Stimulated activated CD8-positive, alpha-beta memory T cell treated with anti-CD3 and anti-CD28 coated beads, Interleukin-4, amount 100 ng/mL, for 4 hours (primary cell): ENCODE measurements at places on chromosomes 2 and 18.

DNA sequence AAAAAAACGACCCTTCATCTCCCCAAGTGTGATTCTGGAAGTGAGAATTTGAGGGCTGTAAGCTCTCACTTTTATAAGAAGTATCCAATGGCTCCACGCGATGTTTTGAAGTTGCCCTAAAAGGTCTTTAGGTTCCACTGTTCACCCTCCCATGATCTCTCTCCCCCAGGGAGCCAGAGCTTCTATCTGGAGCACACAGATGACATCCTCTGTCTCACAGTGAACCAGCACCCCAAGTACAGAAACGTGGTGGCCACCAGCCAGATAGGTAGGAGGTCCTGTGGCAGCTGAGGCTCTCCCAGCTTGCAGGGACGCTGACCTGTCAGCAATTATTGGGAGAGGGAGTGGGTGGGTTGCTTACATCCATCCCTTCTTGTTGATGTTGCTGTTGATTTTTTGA, 97.8 kb downstream of the RTN4 start:
- no peak for DNase-seq

- no peak for DNase-seq
Observed at GRCh38 chr2:241219856-241220356, 31.4 kb downstream of the ANO7 start.

GRCh38 chr2:95670686-95671085, 78.9 kb downstream of the TRIM43 start:
- no peak for DNase-seq

DNA sequence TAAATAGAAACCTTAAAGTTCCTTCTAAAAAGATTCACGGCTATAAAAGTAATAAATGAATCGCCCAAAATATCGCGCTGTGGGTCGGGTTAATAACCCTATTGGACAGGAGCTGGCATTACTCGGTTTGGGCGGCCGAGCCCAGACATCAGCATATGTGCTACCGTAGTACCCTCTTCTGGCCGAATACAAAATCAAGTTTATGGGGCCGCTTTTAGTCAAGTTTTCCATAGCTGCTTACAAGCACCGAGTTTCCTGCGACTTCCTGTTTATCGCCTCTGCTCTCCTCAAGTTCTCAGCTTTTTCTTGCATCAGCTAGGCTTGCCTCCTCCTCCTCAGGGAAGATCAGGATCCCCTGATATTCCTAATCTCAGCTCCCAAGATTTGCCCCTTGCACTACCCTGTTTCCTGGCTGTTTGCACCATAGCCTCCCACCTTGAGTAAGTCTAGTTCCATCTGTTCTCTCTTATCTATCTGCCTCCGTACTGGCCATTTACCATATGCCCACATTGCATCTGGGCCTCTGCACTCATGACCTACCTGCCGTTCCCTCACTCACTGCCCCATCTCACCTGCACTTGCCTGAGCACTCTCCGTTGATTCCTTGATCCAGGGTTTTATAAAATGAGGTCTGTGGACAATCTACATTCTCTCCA, 56.1 kb downstream of the SLC35F5 start:
- DNase-seq: no peak

- no peak for DNase-seq
Observed at GRCh38 chr2:229083606-229084340, 187.3 kb downstream of the PID1 start.

GRCh38 chr2:83827618-83828017, 631.5 kb downstream of the SUCLG1 start:
- DNase-seq: no peak

- DNase-seq: no peak
Observed at GRCh38 chr2:16478434-16479210, 187.0 kb downstream of the CYRIA start.

- no peak for DNase-seq
Observed at GRCh38 chr18:62878305-62878704, 163.0 kb downstream of the PHLPP1 start.

- no peak for DNase-seq
Observed at GRCh38 chr2:119423811-119424210, 7.8 kb upstream of the TMEM37 start.

DNA sequence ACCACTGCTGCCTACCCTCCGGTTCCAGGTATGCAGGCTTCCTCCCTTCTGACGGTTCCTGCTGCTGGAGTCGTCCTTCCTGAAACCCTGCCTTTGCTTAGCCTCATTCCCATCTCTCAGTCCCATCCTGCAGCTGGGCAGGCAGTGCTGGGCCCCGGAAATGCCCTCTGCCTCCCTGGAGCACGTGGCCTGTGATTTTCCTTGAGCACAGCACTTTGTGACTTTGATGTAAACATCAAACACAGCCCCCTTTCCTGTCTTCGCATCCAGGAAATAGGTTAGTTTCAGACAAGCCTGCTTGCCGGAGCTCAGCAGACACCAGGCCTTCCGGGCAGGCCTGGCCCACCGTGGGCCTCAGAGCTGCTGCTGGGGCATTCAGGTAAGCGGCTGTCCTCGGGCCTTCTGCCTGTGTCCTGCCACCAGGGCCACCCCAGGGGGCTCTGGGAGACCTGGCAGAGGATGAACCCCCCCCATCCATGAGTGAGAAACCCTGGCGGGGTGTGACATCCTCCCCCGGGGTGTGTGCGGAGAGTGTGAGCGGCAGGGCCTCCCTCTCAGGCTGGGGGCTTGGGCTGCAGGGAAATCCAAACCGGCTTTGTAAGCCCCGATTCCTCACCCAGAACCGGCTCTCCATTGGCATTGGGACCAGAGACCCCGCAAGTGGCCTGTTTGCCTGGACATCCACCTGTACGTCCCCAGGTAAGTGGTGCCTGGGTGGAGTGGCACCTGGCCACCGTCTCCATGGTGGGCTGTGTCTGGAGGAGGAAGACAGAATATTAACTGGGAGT, at the start of gene ZAP70:
Gene ZAP70 (plus strand): TSS at position 281 of the 788 bp plus-strand sequence. CDS start 10,461 bp downstream, outside the sequence.
- DNase-seq: peak; percentile 37

DNA sequence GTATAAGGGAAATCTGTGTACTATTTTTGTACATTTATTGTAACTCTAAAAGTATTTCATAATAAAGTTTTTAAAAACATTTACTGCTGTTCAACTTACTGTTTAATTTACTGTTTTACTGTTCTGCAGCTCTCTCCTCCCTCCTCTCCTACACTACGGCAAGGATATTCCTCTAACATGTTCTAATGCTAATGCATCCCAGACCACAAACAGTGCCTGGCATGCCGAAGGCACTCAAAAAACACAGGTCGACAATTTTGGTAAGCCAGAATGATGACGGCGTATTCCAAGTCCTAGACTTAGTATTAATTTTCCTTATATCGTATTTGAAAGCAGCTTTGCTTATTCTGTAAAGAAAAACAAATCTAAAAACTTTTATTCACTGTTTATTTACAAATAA, 13.3 kb downstream of the MGAT4A start:
- DNase-seq: no peak

- no peak for DNase-seq
Observed at GRCh38 chr2:137865954-137866540, 98.2 kb upstream of the HNMT start.

DNA sequence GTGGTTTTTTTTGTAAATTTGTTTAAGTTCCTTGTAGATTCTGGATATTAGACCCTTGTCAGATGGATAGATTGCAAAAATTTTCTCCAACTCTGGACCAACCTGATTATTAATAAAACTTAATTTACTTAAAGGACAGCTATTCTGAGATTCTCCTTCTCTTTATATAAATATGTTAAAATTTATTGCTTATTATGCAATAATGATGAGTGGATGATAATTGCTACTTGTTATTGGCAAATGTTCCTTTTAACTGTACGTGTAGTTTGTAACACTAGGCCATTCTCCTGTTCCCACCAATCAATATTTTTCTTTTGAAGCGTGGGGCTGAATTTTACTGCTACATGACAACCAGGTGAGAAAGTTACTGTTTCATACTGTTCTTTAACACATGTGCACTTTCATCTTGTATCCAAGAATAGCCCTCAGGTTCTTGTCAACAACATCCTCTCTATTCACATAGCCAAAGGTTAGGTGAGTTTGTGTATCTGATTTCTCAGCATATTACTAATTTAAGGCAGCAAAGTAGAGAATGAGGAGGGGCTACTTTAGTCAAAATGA, 16.6 kb upstream of the STK17B start:
- DNase-seq: no peak

GRCh38 chr2:58387701-58388100, 146.6 kb upstream of the FANCL start:
- DNase-seq: no peak

GRCh38 chr18:22211657-22212056, 42.3 kb downstream of the GATA6 start:
- no peak for DNase-seq

GRCh38 chr2:238280083-238280825, 8.2 kb downstream of the PER2 start:
- DNase-seq: no peak

DNA sequence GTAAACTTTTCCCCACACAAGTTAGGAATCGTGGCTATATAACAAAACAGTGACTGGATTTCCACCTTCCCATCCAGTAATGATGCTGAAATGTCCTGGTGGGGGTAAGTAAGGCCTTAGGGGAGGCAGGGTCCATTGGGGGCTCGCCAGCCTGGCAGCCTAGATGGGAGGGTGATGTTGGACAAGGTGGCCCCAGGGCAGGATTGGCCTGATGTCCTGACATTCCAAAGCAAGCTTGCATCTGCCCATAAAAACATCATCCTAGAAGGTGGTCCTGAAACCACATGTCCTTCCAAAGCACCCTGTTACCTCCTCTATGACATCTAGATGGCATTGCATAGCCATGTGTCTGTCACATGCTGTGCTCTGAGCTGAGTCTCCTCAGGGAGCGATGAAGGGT, 54.1 kb upstream of the RAB6C start:
- DNase-seq: no peak

- DNase-seq: no peak
Observed at GRCh38 chr2:19759880-19760279, 141.9 kb downstream of the TTC32 start.

GRCh38 chr18:72742002-72742401, 125.8 kb downstream of the NETO1 start:
- DNase-seq: no peak

- no peak for DNase-seq
Observed at GRCh38 chr2:111617299-111618225, 266.4 kb downstream of the ANAPC1 start.

DNA sequence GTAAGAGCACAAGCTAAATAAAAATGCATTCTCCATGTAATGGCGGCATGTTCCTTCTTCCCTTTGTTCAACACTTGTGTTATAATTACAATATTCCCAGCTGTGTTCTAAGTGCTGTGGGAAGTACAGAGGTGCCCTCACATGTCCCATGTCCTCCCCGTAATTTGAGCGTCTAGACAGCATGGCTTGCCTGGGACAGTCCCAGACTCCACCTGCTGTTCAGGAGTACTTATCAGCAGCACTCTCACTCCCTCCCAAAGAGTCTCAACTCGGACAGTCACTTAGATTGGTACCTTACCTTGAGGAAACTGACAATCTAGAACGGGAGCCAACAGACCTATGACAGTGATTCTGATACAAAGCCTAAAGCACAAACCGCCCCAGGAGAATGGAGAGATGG, 370.5 kb downstream of the EIPR1 start:
- no peak for DNase-seq

- DNase-seq: no peak
Observed at GRCh38 chr18:24197412-24197811, 58.5 kb downstream of the CABYR start.

DNA sequence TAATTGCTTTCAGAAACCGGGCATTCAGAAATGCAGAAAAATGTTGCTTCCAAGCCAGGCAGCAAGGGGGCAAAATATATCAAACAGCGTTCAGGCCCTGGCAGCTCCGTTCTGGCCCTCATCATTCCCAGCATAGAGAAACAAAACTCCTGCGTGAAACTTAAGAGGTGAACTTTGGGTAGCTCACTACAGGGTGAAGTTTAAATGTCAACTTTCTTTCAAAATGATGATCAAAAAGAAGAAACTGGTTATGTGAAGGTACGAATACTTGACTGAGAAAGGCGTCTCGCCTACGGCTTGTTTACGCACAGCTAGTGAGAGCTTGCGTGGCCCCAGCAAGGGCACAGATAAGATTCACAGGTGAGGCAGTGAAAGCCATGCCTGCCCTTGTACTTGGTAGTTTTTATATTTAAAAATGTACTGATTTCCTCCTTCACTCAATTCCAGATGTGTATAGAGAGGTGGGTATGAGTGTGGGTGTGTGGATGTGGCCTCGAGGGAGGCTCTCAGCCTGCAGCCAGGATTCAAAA, 127.5 kb downstream of the NFATC1 start:
- DNase-seq: no peak

GRCh38 chr2:40666398-40666797, 214.5 kb upstream of the SLC8A1 start:
- DNase-seq: no peak

DNA sequence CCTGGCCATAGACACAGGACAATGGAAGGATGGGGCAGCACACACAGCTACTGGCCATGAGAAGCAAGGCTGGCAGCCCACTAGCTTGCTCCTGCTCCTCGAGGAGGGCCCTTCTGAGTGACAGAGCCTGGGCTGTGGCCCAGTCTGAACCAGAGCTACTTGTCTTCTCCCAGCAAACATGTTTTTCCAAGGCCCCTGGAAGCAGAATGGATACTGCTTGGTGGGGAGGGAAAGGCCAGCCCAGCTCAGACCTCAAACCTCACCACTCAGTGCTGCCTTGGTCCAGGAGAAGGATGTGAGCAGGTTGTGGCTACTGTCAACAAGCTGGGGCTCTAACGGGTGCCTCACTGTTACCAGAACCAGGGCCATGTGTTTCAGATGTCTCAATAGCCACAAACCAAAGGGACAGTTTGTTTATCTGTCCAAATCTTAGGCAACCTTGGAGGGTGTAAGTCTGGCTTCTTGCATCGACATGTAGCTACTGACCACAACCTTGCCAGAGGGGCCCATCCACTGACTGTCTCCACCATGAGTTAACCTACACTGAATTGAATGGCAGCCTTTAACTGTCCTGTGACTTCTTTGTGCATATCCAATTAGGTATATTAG, 98.6 kb downstream of the TGFA start:
- DNase-seq: no peak

- no peak for DNase-seq
Observed at GRCh38 chr18:32915516-32915915, 142.7 kb upstream of the KLHL14 start.

- DNase-seq: no peak
Observed at GRCh38 chr2:64036034-64036705, 16.9 kb upstream of the VPS54 start.

DNA sequence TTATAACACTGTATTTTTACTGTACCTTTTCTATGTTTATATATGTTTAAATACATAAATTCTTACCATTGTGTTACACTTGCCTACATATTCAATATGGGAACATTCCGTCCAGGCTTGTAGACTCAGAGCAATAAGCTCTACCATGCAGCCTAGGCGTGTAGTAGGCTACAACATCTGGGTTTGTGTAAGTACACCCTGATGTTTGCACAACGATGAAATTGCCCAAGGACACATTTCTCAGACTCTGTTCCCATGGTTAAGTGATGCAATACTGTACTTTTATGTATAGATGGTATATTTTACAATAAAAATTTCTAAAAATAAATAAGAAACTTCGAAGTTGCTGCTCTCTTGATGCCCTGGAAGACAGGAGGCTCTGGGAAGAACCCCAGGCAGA, 38.4 kb downstream of the YPEL5 start:
- no peak for DNase-seq
